Stimulated activated CD8-positive, alpha-beta memory T cell treated with anti-CD3 and anti-CD28 coated beads, Interleukin-4, amount 100 ng/mL, for 1 hour (primary cell): ENCODE measurements at places on chromosomes 7 and 10.

DNA sequence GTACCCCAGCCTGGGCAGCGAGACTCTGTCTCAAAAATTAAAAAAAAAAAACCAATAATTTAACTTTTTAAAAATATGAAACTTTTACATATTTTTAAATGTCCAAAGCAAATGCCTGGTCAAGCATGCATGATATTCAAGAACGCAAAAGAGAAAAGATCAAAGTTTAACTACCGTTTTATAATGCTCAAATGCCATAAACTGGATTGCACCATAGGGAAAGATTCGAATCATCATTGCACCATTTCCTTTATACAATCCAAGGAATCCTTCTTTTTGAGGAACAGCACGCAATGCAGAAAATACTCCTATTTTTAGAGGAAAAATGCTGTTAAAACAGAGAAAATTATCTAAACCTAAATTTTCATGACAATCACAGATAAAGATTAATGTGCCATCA lies 20.9 kb downstream of the SLC25A16 start:
- no peak for DNase-seq

- DNase-seq: no peak
Measured at GRCh38 chr10:96743988-96744585, 23.8 kb upstream of the PIK3AP1 start.

DNA sequence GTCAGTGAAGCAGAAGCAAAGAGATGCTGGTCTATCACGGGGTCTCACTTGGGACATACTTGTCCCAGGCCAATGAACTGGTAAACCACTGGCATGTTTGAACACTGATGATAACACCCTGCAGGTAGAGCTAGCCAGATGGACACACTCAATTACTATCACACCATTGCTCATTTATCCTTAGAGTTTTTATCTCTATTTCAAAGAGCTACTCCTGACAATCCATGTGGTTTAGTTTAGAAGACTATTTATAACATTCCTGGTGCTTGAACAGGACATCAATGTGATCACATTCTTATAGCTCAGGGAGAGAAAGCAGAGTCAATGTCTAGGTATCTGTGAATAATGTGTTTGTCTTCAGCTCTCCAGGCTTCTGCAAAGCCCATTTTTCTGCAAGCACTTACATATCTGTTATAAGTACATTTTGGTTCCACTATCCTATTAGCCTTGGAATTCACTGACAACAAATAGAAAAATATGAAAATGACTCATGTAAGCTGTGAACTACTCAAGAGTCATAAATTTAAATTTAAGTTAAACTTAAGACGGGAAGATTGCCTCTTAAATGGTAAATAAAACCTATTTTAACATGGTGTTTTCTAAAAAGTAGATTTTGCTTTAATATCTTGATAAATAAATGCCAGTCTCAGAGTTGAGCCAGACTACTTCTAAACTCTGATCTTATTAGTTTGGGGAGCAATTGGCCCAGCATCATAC lies 106.7 kb upstream of the MBL2 start:
- no peak for DNase-seq

- no peak for DNase-seq
Measured at GRCh38 chr7:92815412-92815811, 21.0 kb downstream of the CDK6 start.

DNA sequence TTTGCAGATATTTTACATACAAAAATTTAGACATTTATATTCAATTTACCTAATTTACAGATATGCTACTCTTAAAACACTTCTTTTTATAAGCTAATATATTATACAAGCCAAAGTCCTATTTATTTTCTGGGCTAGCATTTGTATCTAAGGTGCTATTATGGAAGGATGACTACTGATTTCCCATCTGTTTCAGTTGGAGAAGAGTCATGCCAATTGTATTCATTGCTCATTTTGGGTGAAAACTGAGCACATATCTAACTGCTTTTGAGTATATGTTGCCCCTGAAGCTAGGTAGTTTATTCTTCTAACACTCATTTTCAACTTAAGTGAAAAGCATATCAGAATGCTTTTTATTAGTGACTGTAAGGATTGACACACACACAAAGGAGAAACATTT lies 172.9 kb downstream of the CDK14 start:
- DNase-seq: no peak

DNA sequence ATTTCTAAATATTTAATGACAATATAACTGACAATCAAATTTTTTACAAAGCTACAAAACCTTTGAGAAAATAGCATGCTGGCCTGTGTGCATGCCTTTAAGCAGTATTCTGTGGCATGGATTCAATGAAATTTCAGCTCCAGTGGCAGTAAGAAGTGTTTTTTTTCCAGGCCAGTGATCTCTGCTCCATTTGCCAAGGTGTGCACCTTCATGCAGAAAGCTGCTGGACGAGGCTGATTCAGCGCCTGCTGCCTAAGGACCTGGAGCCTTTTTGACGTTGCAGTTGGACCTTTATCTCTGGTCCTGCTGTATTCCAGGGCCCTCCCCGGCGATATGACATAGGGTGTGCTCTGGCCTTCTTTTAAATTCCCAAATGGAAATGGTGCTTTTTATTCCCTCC lies 26.6 kb downstream of the VWC2 start:
- DNase-seq: no peak

GRCh38 chr7:40041456-40041855 lies 91.4 kb downstream of the CDK13 start:
- no peak for DNase-seq

GRCh38 chr7:26372249-26372648 lies 80.6 kb downstream of the SNX10 start:
- no peak for DNase-seq

- DNase-seq: no peak
Measured at GRCh38 chr10:91511549-91512330, 101.6 kb downstream of the HECTD2 start.

DNA sequence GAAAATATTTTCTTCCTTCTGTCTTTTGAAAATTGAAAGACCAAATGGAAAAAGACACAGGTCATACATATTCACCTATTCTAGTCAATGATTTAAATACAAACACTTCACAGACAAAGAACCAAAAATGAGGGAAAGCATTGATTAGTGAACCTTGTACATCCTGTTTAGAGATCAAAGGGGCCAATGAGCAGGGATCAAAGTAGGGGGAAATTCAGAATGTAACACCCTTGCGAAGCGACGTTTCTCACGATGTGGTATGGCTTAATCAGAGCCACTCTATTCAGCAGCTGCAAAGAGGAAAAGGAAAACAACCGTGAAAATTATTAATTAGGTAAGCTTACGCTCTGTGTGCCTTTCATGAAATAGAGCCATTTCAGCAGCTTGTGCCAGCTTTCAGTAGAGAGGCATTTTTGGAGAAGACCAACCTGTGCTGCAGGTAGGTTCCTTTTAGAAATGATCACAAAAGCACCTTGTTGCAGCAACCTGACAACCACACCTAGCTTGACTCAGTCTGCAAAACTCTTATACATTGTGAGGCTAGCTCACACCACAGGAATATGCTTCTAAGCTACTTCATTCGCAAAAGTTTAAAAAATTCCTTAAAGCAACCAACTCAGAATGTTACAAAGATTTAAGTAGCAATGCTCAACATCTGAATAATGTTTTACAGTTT lies 78.0 kb downstream of the DKK1 start:
- no peak for DNase-seq

- no peak for DNase-seq
Measured at GRCh38 chr7:105622106-105622731, 40.9 kb upstream of the EFCAB10 start.

- DNase-seq: no peak
Measured at GRCh38 chr7:47818796-47819606, 129.3 kb downstream of the PKD1L1 start.

DNA sequence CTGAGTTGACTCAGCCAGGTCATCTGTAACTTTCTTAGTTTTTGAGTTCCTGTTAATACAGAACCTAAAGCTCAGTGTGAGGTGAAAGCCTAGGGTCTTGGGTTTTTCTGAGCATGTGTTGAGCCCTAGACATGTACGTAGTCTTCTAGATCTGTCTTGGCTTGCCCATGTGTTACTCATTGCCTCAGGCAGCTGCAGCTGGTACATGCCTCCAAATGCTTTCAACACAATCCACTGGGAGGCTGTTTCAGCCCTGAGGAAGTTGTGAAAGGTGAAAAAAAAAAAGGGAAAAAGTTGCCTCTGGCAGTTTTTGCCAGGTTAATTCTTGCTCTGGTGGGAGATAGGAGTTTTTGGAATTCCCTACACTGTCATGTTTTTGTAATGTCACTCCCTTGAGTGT lies 134.6 kb downstream of the RNF216 start:
- no peak for DNase-seq

DNA sequence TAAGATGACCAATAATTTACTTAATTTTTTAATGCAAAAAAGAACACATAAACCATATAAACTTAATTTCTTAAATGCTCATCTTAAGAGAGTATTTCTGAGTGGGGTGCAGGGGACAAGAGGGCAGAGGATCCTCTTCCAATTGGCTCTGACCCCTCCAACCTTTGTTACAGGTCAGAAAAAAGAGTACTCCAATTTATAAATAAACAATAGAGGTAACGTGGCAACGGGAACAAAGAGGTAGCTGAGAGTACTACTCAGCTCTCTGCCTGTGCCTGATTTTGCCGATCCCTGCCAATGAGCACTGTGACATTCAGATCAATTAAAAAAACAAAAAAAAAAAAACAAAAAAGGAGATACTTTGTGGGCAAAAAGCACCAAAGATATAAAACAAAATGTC lies 307.9 kb downstream of the PARD3 start:
- no peak for DNase-seq

DNA sequence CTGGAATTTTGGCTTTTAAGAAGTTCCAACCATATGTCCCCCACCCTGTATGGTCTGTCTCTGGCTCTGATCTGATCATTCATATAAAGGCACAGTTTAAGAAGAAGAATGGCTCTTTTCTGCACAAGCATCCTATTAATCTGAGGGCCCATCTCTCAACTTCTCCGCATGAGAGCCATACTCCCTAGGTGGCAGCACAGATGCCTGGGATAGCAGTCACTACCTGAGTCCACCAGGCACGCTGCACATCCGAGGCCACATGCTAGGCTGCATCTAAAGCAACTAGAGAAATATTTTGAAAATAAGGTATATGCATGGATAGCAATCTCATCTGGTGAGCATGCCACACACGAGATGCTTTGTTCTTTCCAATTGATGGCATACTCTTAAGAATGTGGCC lies 565.5 kb downstream of the PARD3 start:
- no peak for DNase-seq

DNA sequence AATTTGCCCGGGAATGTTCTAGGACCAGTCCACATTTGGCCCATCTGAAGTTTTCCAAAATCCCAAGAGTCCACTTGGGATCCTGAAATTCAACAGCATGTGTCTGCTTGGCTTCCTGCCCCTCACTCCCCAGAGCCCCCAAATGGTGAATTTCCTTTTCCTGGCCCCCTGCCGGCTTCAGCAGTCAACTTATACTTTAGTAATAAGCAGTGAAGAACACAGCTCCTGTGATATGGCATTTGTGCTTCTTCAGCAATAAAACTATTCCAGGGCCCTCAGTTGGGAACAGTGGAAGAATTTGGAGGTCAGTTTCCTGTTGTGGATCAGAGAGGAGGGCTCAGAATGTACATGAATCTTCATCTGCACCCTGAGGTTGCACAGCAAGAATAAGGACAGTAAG lies 51.1 kb downstream of the PRF1 start:
- no peak for DNase-seq

- no peak for DNase-seq
Measured at GRCh38 chr7:8442814-8443304, 9.4 kb downstream of the NXPH1 start.

DNA sequence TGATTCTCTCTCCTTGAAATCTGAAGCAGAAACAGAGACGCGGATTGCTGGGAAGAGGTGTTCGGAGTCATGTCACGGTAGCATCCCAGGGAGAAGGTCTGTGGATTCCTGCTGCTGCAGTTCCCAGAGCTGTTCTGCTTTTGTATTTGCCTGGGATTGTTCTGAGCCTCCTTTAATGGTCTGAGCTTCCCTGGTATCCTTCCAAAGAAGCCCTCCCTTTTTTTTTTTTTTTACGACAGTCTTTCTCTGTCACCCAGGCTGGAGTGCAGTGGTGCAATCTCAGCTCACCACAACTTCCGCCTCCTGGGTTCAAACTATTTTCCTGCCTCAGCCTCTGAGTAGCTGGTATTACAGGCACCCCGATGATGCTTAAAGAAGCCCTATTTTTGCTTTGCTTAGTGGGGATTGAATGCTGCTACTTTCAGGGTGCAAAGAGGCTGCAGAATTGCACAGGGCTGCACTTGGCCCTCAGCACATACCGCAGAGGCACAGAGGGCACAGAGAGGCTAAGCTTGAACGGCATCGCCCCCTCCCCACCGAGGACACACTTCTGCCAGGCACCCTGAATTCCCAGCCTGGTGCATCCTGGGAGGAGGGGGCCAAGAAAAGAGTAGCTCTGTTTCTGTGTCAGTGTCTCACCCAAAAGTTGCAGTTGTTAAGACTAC lies 208.6 kb upstream of the GALNT17 start:
- DNase-seq: no peak

DNA sequence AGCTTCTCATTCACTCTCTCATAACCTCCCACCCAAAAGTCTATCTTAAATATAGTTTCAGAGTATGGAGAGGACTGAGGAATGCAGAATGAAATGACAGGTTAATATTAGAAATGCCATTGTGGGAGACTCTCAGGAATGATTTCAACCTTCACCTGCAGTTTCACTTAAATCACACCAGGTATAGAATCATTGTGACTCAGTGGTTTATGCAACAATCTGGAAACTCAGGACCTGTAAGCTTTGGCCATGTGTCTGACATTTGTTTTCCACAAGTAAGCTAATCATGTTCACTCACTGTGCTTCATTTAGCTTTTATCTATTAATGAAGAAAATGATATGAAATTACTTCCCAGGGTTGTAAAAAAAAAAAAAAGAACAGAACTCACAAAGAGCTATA lies 8.7 kb upstream of the PTPN12 start:
- no peak for DNase-seq

GRCh38 chr10:110746254-110746826 lies 102.2 kb downstream of the RBM20 start:
- peak; percentile 16 for DNase-seq

DNA sequence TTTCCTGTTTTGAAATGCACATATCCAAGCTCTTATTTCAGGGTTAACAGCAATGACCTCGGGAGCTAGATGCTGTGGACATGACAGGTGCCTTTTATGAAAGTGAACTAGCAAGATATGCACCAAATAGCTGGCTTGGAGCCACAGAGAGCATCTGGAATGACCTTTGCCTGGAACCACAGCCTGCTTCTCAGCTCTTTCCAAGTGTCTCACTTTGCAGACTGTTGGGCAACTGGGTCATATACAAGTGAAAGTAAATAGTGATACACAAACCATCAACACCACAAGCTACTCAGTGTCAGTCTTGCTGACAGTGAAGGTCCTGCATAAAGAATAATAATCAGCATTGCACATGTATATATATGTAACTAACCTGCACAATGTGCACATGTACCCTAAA lies 183.5 kb downstream of the RNF133 start:
- DNase-seq: no peak

DNA sequence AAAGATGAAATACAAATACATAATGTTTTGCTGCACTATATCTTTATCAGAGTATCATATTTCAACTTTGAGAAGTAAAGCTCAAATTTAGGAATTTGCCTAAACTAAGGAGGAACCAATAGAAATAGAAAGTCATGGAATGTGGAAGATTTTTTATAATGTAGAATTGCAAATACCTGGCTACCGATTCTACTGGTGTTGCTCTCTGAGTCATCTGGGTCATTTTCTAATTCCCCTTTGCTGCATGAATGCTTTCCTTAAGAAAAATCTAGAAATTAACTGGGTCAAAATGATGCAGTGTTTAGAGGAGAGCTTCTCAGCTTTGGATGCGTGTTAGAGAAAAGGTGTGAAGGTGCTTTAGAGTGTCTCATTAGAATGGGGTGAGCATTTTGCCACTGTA lies 568.9 kb upstream of the ANKRD30A start:
- DNase-seq: no peak
